ENCODE measurements at places on chromosomes 6 and 20.

GRCh38 chr6:32895006-32895345 is 41.0 kb downstream of the PSMB9 start:
- no peak for DNase-seq
- no peaks in the 10 kb centered on the region for H3K36me3 ChIP-seq
- peaks cover 5% of the 10 kb centered on the region for H3K4me1 ChIP-seq
- H3K4me3 ChIP-seq = peak overlapping the region; percentile 74
- H3K27me3 ChIP-seq = no peaks in the 10 kb centered on the region
- peak overlapping the region; percentile 91 for H3K27ac ChIP-seq

DNA sequence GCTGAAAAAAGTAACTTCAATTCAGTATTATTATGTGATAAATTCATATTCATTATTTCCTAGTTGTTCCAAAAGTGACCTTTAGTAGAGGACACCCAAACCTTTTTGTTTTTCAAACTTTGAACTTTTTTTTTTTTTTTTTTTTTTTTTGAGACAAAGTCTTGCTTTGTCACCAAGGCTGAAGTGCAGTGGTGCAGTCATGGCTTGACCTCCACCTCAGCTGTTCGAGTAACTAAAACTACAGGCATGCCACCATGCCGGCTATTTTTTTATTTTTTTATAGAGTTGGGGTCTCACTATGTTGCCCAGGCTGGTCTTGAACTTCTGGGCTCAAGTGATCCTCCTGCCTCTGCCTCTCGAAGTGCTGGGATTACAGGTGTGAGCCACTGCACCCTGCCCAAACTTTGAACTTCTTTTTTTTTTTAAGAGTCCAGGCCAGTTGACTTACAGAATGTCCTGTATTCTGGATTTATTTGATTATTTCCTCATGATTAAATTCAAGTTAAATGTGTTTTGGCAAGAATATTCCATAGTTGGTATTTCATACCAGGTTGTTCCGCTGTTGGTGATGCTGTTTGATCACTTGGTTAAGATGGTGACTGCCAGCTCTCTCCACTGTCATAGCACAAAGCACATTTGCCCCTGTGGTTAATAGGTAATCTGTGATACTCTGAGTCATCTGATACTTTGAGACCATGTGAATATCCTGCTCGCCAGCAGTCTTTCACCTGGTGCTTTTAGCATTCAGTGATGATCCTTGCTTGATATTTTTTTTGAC is 48.0 kb downstream of the VAPB start:
- DNase-seq = no peak
- no peak overlapping the region for H3K4me3 ChIP-seq
- no peaks in the 10 kb centered on the region for H3K27me3 ChIP-seq
- no peak overlapping the region for H3K27ac ChIP-seq

DNA sequence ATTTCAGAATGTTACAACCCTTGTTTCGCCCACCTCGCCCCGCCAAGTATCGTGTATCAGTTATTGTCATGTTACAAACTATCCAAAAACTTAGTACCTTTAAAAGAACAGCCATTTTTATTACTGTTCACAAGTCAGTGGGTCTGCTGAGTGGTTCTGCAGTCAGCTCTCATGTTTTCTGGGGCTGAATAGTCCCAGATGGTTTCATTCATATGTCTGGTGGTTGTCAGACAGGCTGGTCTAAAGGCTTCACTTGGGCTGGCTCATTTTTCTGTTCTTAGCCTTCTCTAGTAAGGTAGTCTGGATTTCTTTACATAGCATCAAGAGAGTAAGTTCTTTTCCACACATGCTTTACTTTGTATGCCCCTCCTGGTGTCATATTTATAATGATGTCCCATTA is 8.6 kb downstream of the ZNF292 start:
- peaks cover 6% of the 10 kb centered on the region for H3K4me1 ChIP-seq
- no peaks in the 10 kb centered on the region for H3K36me3 ChIP-seq
- DNase-seq = no peak
- H3K4me3 ChIP-seq = no peak overlapping the region
- no peak overlapping the region for H3K27ac ChIP-seq

- H3K4me1 ChIP-seq = no peaks in the 10 kb centered on the region
- no peak overlapping the region for H3K27ac ChIP-seq
- H3K36me3 ChIP-seq = no peaks in the 10 kb centered on the region
- H3K27me3 ChIP-seq = no peaks in the 10 kb centered on the region
These were observed 79.8 kb upstream of the TRDN start for GRCh38 chr6:123716506-123716905.

DNA sequence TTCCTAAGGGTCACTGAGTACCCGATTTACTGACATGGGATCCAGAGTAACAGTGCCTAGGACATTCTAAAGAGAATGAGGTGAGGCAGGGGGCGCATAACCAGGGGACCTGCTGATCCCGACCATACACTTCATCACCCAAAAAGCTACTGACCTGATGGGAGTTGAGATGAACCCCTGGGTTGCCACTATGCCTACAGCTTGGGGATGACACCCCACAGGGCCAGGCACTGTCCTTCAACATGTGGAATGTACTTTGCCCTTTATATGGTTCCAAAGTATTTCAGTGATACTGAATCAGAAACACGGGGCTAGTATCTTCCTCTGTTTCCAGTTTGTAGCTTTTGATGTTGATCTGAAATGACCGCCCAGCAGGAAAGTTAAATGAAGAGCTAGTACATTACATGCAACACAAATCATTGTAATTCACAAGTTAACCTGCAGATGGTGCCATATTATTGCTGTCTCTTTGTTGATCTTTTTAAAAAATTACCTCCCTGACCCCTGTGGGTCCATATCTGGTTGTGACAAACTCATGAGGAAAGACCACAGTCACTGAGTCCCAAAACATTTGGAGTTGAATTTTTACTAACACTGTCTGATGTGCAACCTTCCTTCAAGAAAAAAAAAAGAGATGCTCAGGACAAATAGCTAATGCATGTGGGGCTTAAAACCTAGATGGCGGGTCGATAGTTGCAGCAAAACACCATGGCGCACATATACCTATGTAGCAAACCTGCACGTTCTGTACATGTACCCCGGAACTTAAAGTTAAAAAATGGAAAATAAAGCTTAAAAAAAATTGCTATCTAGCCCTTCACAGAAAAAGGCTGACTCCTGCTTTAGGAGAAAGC is 42.7 kb upstream of the GCNT2 start:
- H3K27ac ChIP-seq = no peak overlapping the region
- no peaks in the 10 kb centered on the region for H3K4me1 ChIP-seq
- H3K4me3 ChIP-seq = no peak overlapping the region

DNA sequence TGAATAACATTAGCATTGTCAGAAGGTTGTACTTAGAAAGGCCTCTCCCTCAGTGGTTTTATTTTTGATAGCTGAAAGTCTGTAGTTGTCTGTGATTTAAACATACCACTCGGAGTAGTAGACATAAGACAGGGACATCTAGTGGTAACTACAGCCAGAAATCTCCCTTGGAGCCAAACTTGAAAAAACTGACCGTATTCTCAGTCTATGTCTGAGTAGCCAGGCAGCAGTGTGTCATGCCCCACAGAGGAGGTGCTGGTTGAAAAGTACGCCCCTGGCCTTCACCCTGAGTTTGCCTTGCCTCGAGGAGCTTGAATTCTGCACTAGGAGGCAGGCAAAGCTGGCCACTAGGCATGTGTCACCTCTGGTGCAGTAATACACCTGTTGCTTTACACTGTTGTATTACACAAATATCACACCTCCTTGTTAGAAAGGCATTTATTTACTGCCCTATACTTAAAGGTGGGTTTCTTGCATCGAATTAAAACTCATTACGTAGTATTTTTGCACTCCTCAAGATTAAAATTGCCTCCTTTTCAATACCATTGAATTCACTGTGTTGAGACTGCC is 20.8 kb downstream of the ZBTB2 start:
- H3K36me3 ChIP-seq = no peaks in the 10 kb centered on the region
- no peaks in the 10 kb centered on the region for H3K27me3 ChIP-seq
- no peaks in the 10 kb centered on the region for H3K4me1 ChIP-seq
- H3K4me3 ChIP-seq = no peak overlapping the region

DNA sequence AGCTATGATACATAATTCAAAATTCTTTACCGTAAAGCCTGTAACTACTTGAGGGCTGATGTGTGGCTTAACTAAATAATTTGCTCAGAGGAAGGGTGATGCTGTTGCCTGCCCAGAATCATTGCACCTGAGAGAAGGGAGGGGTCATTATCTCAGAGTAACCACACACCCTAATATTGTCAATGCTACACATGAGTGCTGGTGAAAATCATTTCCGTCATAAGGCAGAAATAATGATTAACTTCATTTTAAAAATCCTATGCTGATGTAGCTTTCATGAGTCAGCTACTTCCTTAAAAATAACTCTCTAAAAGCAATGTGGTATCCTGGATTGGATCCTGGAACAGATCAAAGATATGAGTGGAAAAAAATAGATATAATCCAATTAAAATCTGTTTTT is 146.4 kb upstream of the FAM83B start:
- H3K4me1 ChIP-seq = no peaks in the 10 kb centered on the region
- H3K4me3 ChIP-seq = no peak overlapping the region
- no peak for DNase-seq
- H3K36me3 ChIP-seq = no peaks in the 10 kb centered on the region
- H3K27me3 ChIP-seq = no peaks in the 10 kb centered on the region

- no peaks in the 10 kb centered on the region for H3K4me1 ChIP-seq
- no peaks in the 10 kb centered on the region for H3K27me3 ChIP-seq
- H3K4me3 ChIP-seq = no peak overlapping the region
- no peaks in the 10 kb centered on the region for H3K36me3 ChIP-seq
- no peak for DNase-seq
These were observed 461.1 kb downstream of the MMUT start for GRCh38 chr6:49001856-49002541.

DNA sequence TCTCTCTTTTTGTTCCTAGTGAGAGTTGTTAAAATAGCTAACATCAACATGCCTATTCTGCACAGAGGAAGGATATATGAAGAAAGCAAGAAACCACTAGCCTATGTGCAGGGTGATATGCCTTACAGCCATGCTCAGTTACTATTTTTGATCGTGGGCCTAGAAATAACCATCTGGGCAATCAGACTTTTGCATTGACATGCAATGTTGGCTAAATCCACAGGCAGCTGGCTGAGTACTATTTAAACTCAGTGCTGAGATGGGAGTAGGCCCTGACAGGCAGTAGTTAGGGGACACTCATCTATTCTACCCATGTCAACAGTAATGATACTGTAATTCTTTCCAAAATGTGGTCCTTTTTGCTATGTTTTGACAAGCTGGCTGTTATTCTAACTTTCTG is 89.6 kb downstream of the HDGFL1 start:
- DNase-seq = no peak
- no peaks in the 10 kb centered on the region for H3K4me1 ChIP-seq
- H3K36me3 ChIP-seq = no peaks in the 10 kb centered on the region
- no peak overlapping the region for H3K27ac ChIP-seq
- no peak overlapping the region for H3K4me3 ChIP-seq

GRCh38 chr6:91780270-91780669 is 1193.4 kb upstream of the MAP3K7 start:
- no peaks in the 10 kb centered on the region for H3K27me3 ChIP-seq
- H3K4me3 ChIP-seq = no peak overlapping the region

- no peak overlapping the region for H3K4me3 ChIP-seq
- H3K4me1 ChIP-seq = no peaks in the 10 kb centered on the region
- no peaks in the 10 kb centered on the region for H3K27me3 ChIP-seq
These were observed 42.6 kb upstream of the TMEM170B start for GRCh38 chr6:11494786-11495564.

DNA sequence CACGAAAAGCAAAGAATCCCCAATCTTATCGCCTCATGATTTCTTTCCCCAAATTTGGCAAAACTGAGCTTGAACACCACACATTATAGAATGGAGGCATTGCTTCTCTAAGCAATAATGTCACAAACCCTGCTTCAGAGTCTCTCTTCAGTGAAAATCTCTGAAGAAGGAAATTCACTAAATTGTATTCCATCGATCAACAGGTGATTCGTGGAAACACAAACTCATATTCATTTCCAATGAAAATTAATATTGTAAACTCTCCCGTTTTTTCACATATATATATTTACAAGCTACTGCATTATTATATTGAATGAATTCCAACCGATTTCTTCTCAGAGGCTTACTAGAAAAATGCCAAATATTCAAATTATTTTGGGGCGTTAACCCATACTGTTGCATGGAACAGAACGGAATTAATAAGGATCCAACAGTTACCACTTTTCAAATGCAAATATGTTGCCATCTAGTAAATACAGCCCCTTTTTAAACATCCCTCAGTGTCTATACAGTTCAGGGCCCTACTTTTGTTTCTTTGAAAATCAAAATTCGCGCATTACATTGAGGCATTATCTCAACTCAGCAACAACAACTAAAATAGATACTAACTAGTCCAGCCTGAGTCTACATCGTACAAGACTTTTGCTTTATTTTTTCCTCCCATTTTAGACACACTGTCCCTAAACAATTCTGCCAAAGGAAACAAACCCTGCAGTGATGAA is 1.3 kb downstream of the KIF13A start:
- DNase-seq = no peak
- H3K36me3 ChIP-seq = no peaks in the 10 kb centered on the region
- no peaks in the 10 kb centered on the region for H3K4me1 ChIP-seq
- peak overlapping the region; percentile 88 for H3K27ac ChIP-seq

DNA sequence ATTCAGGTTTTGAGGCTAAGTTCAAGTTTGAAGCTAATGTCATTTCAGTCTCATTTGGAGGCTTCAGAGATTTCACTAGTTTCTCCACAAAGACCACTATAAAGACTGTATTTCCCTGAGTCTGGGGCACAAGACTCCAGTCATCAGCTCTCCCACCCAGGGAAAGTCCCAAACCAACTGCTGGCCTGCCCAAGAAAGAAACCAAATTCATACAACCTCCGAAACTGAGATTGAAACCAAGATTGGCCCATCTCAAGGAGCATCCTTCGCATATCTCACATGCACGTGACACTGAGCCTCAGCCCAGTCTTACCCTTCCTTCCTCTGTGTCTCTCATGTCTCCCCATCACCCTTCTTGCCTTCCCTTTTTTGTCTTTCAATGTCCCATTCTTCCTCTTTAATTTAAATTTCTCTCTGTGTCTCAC is 3.5 kb upstream of the LTA start:
- H3K4me3 ChIP-seq = no peak overlapping the region
- no peaks in the 10 kb centered on the region for H3K36me3 ChIP-seq
- no peaks in the 10 kb centered on the region for H3K27me3 ChIP-seq
- no peak overlapping the region for H3K27ac ChIP-seq

- H3K36me3 ChIP-seq = no peaks in the 10 kb centered on the region
- no peaks in the 10 kb centered on the region for H3K27me3 ChIP-seq
- peak overlapping the region; percentile 65 for H3K27ac ChIP-seq
- peaks cover 6% of the 10 kb centered on the region for H3K4me1 ChIP-seq
- H3K4me3 ChIP-seq = no peak overlapping the region
- DNase-seq = no peak
These were observed 9.5 kb downstream of the MBOAT1 start for GRCh38 chr6:20202699-20203302.

DNA sequence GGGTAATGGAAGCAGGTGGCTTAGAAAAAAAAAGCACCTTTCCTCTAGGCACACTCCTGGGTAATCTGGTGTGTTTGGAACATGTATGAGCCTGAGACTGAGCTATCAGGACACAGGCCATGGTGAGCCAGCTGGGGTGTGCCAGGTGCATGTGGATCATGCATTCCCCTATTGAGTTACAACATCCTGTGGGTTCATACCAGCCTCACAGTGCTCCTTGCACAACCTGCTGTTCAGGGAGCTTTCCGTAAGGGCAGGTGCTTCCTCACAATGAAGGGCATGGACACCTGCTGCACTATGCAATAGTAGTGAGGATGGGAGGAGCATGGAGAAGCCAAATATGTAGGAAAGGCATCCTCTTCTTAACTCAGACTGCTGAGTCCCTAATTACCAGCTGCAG is 197.2 kb upstream of the SUPT3H start:
- no peaks in the 10 kb centered on the region for H3K4me1 ChIP-seq
- DNase-seq = no peak
- H3K27ac ChIP-seq = no peak overlapping the region
- H3K4me3 ChIP-seq = no peak overlapping the region
- no peaks in the 10 kb centered on the region for H3K36me3 ChIP-seq

GRCh38 chr6:43310624-43311023 is 2.0 kb upstream of the CRIP3 start:
- H3K36me3 ChIP-seq = no peaks in the 10 kb centered on the region
- no peaks in the 10 kb centered on the region for H3K4me1 ChIP-seq
- H3K4me3 ChIP-seq = no peak overlapping the region
- no peak overlapping the region for H3K27ac ChIP-seq
- no peaks in the 10 kb centered on the region for H3K27me3 ChIP-seq
